ENCODE measurements at places on chromosomes 11 and 22. TPM values are rescaled to one million over a fixed set of nuclear protein-coding genes. Genes with fewer than 3 reads are reported as not detected.

The MUC5AC gene
- total RNA-seq = not detected

The TNNT3 gene
- not detected for total RNA-seq

The NXPE2 gene
- not detected for total RNA-seq

The NLRP6 gene
- 0.11 TPM for total RNA-seq

The KRTAP5-7 gene
- total RNA-seq = not detected

The MEI1 gene
- total RNA-seq = 33.1 TPM

The TMPRSS4 gene
- not detected for total RNA-seq

- DNase-seq = no peak
Observed at GRCh38 chr11:63764679-63765647, 3.6 kb downstream of the ZFTA start.

DNA sequence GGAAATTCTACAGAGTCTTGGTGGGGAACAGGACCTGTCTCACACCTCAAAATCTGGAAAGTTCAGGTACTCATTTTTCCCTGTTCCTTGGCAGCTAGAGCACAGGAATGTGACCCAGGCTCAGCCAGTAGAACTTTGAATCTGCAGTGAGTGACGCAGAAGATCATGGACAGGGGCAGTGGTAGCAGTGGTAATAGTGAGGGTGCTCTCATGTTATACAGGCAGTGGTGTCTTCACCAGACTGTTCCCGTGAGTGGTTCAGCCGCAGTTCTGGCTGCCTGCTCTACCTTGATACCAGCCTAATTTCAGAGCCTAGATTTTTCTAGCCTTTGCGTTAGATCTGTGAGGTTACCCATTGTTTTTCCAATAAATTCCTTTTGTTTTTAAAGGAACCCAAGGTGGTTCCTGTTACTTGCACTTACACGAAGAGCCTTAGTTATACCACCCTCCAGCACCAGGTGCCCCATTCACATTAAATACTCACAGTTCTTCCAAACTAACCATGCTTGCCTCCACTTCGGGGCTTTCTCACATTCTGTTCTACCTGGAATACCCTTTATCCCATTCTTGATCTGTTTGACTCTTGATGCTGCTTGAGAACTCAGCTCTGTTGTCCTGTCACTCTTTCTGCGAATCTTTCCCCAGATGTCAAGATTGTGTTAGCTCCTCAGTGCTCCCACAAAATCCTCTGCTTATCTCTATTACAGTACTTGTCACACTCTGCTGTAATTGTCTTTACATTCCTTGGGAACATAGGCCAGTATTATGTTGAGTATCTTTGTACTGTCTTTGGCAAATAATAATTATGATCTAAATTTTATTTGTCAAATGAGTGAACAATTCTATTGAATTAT lies 47.8 kb downstream of the SWAP70 start:
- DNase-seq = no peak

DNA sequence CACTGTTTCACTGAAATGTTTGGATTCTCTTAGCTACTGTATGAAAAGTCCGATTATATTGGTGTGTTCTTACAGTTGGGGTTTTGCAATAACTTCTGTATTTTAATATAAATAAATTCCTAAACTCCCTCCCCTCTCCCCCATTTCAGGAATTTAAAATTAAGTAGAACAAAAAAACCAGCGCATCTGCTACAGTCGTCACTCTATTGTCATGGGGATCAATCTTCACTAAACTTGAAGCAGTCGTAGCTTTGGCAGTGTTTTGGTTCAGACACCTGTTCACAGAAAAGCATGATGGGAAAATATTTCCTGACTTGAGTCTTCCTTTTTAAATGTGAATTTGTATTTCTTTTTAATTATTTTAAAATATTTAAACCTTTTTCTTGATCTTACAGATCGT lies 9.4 kb downstream of the PIWIL3 start:
- DNase-seq = no peak

DNA sequence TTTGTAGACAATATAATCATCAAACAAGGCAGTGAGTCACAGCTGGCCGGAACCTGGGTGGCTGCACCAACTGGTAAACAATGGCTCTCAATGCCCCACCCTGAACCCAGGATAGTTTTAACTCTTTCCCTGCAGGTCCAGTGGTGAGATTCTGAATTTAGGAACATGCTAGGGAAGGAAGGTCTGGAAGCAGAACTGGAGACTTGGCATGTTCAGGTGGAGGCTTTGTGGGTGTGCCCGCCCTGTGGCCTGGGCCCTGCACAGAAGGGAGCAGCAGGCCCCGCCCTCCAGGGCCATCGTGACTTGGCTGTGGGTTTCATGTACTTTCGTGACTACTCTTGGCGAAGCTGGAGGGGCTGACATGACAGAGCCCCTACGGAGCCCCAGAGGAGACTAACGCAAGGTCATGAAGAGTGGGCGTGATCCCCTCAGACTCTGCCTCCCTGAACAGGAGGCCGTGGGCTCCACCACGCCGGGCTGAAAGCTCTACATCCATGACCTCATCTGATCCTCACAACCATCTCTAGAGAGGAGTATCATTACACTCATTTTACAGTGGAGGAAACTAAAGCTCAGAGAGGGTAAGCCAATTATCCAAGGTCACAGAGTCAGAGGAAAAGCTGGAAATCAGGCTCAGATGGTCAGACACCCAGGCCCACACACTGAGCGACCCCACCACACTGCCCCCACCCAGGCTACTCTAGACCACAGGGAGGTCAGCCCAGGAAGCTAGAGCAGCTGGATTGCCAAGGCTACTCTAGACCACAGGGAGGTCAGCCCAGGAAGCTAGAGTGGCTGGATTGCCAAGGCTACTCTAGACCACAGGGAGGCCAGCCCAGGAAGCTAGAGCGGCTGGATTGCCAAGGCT lies 27.3 kb downstream of the MAFF start:
- DNase-seq = no peak

DNA sequence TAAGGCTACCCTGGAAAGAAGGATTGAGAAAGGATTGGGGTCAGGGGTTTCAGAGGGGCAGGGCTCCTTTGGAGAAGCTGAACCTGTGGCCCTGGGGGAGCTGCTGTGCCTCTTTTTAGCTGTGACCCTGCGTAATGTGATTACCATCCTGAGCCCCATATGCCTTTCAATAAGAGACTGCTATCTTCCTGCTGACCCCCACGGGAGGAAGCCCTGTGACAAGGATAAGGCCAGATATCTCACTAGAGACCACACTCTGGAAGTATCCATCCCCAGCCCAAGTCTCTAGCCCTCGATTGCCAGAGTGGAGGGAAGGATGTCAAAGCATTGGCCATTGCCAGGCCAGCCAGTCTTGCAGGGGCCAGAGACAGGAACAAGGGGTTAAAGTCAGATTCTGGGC lies 4.8 kb upstream of the SLC39A13 start:
- DNase-seq = no peak

DNA sequence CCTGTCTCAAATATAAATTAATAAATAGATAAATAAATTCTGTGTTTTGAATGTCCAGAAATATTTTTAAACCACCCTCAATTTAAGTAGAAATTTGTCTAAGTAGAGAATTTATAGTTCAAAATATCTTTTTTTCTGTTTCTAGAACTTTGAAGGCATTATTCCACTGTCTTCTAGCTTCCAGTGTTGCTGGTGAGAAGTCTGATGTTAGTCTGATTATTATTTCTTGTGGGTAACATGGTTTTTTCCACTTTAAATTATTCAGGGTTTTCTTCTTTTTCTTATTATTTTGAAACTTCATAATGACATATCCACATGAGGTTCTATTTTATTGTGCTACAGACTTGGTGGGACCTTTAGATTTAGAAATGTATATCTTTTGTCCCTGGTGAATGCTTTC lies 46.4 kb upstream of the HEPHL1 start:
- DNase-seq = no peak

All from GM12878 (cell line).